ENCODE measurements at places on chromosomes 1 and 21. TPM values are rescaled to one million over a fixed set of nuclear protein-coding genes. Genes with fewer than 3 reads are reported as not detected.

DNA sequence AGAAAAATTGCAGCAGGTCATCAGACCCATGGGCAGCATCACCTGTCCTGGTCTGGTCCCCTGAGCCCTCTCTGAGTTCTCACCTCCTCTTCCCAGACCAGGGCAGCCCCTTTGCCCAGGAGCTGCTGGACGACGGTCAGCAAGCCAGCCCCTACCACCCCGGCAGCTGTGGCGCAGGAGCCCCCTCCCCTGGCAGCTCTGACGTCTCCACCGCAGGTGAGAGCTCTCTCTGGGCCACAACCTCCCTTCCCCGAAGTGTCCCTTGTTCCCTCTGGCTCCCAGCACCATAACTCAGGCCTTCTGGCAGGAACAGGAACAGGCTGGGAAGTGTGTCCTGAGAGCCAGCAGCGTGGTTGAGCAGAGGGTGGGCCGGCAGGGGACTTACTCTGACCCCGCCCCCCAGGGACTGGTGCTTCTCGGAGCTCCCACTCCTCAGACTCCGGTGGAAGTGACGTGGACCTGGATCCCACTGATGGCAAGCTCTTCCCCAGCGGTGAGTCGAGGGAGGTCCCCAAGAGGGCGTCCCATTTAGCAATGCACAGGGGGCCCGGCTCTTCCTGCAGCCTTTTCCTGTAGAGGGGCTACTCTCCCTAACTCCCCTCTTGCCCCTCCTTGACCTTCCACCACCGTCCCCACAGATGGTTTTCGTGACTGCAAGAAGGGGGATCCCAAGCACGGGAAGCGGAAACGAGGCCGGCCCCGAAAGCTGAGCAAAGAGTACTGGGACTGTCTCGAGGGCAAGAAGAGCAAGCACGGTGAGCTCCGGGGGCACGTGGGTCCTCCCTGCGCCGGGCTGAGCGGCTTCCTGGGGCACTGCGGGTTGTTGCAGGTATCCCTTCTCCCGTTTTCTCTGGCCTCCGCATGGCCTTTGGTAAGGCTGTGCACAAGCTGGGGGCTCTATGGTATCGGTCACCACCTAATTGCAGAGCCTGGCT, 2.4 kb downstream of the ELF3 start:
- no peak overlapping the region for H3K27ac ChIP-seq
- DNase-seq, result no peak
- no peaks in the 10 kb centered on the region for H3K27me3 ChIP-seq
- no peak overlapping the region for H3K4me3 ChIP-seq
- H3K4me1 ChIP-seq, result peaks cover 6% of the 10 kb centered on the region
- H3K36me3 ChIP-seq, result no peaks in the 10 kb centered on the region

GRCh38 chr1:75996196-75996595, 64.0 kb upstream of the ASB17 start:
- no peaks in the 10 kb centered on the region for H3K36me3 ChIP-seq
- no peak overlapping the region for H3K27ac ChIP-seq
- no peak for DNase-seq
- no peak overlapping the region for H3K4me3 ChIP-seq

- H3K36me3 ChIP-seq, result no peaks in the 10 kb centered on the region
- no peak overlapping the region for H3K27ac ChIP-seq
- no peak for DNase-seq
- no peak overlapping the region for H3K4me3 ChIP-seq
Observed at GRCh38 chr1:232291261-232291660, 338.7 kb downstream of the SIPA1L2 start.

GRCh38 chr21:8992731-8993174, 1528.6 kb upstream of the TPTE start:
- peak; percentile 41 for DNase-seq
- peaks cover 48% of the 10 kb centered on the region for H3K36me3 ChIP-seq
- H3K4me3 ChIP-seq, result peak overlapping the region; percentile 18
- H3K27ac ChIP-seq, result peak overlapping the region; percentile 9
- no peaks in the 10 kb centered on the region for H3K4me1 ChIP-seq

GRCh38 chr21:34073032-34073748, at the start of the genes MRPS6 and SLC5A3:
Gene MRPS6, plus strand, starts transcription at chr21:34073578. Its CDS starts 123 bp downstream, at chr21:34073701.
Gene SLC5A3, plus strand, starts transcription at chr21:34073578. Its CDS starts 21,621 bp downstream, at chr21:34095199.
- H3K36me3 ChIP-seq, result no peaks in the 10 kb centered on the region
- H3K27ac ChIP-seq, result peak within 1 kb of the TSS; percentile 67
- peak; percentile 88 for DNase-seq
- H3K4me3 ChIP-seq, result peak within 1 kb of the TSS; percentile 98

GRCh38 chr1:234670967-234671626, 61.1 kb upstream of the IRF2BP2 start:
- H3K27ac ChIP-seq, result no peak overlapping the region
- H3K4me3 ChIP-seq, result no peak overlapping the region
- no peak for DNase-seq
- H3K36me3 ChIP-seq, result peaks cover 5% of the 10 kb centered on the region
- peaks cover 4% of the 10 kb centered on the region for H3K27me3 ChIP-seq

DNA sequence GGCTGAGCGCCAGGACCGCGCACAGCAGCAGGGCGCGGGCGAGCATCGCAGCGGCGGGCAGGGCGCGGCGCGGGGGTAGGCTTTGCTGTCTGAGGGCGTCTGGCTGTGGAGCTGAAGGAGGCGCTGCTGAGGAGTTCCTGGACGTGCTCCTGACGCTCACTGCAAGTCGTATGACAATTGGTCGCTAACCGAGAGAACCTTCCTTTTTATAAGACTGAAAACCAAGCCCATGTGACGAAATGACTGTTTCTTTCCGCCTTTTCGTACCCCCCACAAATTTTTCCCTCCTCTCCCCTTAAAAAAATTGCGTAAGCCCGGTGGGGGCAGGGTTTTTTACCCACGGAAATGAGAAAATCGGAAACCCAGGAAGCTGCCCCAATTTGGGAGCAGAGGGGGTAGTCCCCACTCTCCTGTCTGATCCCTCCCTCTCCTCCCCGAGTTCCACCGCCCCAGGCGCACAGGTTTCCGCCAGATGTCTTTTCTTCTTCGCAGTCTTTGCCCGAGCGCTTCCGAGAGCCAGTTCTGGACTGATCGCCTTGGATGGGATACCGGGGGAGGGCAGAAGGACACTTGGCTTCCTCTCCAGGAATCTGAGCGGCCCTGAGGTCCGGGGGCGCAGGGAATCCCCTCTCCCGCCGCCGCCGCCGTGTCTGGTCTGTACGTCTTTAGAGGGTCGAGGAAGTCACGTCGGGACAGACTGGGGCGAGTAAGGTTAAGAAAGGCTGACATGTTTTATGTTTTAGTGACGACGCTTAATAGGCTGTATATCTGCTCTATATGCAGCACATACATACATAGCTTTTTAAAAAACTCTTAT, at the start of gene PTGS2:
Gene PTGS2, minus strand, starts transcription at position 179 of the 817 bp plus-strand sequence. Its CDS starts 133 bp downstream, at position 46.
- peaks cover 35% of the 10 kb centered on the region for H3K4me1 ChIP-seq
- peaks cover 10% of the 10 kb centered on the region for H3K27me3 ChIP-seq
- H3K4me3 ChIP-seq, result peak within 1 kb of the TSS; percentile 92
- H3K36me3 ChIP-seq, result peaks cover 23% of the 10 kb centered on the region
- DNase-seq, result peak; percentile 79
- peak within 1 kb of the TSS; percentile 99 for H3K27ac ChIP-seq

DNA sequence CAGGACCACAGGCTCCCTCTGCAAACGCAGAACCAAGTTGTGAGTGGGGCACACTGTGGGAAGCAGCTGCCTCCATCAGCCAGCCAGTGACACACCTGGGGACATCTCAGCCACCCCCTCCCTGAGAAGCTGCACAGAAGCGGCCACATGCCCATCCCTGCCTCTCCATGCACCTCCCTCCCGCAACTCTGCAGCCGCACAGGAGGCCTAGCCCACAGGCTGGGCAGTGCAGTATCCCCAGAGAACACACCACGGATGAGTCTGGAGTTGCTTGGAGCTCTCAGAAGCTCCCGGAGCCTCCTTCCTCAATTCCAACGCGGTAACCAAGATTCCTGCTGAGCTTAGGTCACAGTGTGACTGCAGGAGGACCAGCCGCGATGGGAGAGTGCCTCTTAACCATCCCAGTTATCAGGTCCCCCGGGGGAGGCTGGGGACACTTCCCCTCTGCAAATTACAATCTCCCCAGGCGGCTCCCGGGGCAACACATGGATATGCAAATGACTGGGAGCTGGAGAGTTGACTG, 1.2 kb upstream of the WNT3A start:
- no peaks in the 10 kb centered on the region for H3K36me3 ChIP-seq
- H3K27ac ChIP-seq, result no peak overlapping the region
- peaks cover 29% of the 10 kb centered on the region for H3K27me3 ChIP-seq
- H3K4me1 ChIP-seq, result no peaks in the 10 kb centered on the region

- no peak for DNase-seq
- no peaks in the 10 kb centered on the region for H3K36me3 ChIP-seq
- no peak overlapping the region for H3K4me3 ChIP-seq
- H3K27me3 ChIP-seq, result peaks cover 23% of the 10 kb centered on the region
- H3K27ac ChIP-seq, result no peak overlapping the region
Observed at GRCh38 chr1:6260433-6260934, 414 bp downstream of the GPR153 start.

DNA sequence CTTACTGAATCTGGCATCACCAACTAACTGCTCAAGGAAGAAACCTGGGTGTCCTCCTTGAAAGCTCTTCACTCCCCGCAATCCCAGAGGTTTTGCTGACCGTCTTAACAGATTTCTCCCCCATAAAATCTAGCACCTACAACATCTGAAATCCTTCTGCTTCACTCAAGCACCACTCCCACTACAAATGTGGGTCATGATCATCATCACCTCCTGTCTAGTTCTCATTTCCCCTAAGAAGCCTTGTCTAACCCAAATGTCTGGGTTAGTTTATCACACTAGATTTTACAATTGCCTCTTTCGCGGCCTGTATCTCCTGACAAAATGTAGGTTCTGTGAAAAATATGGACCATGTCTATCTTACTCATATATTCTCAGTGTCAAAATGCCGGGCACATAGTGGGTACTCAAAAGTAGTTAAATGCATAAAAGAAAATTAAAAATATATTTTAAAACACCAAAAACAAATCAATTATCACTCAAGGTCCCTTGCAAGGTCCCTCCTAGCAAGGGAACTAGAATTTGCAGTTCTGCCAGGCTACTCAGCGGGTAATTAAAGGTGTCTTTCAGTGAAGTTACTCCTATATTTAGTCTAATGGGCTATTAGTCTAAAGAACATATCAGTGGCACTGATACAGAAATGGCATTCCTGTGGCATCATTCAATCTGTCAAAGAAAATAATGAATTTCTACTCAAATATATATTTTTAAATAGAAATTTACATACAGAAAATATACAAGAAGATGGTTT, 19.6 kb downstream of the C21orf91 start:
- H3K27ac ChIP-seq, result no peak overlapping the region
- DNase-seq, result no peak
- peaks cover 21% of the 10 kb centered on the region for H3K36me3 ChIP-seq
- no peak overlapping the region for H3K4me3 ChIP-seq
- no peaks in the 10 kb centered on the region for H3K4me1 ChIP-seq

- H3K4me1 ChIP-seq, result peaks cover 27% of the 10 kb centered on the region
- peaks cover 11% of the 10 kb centered on the region for H3K27me3 ChIP-seq
- H3K27ac ChIP-seq, result no peak overlapping the region
- no peak for DNase-seq
- no peak overlapping the region for H3K4me3 ChIP-seq
Observed at GRCh38 chr1:11592752-11593151, 61.5 kb downstream of the FBXO2 start.

GRCh38 chr1:75795703-75796193, 934 bp upstream of the MSH4 start:
- DNase-seq, result no peak

- no peaks in the 10 kb centered on the region for H3K27me3 ChIP-seq
- no peak overlapping the region for H3K4me3 ChIP-seq
- H3K36me3 ChIP-seq, result peaks cover 3% of the 10 kb centered on the region
- peaks cover 6% of the 10 kb centered on the region for H3K4me1 ChIP-seq
- H3K27ac ChIP-seq, result peak overlapping the region; percentile 81
Observed at GRCh38 chr1:180881806-180882509, 30.7 kb upstream of the KIAA1614 start.

GRCh38 chr21:29342363-29342957, 43.7 kb downstream of the BACH1 start:
- H3K4me1 ChIP-seq, result peaks cover 30% of the 10 kb centered on the region

DNA sequence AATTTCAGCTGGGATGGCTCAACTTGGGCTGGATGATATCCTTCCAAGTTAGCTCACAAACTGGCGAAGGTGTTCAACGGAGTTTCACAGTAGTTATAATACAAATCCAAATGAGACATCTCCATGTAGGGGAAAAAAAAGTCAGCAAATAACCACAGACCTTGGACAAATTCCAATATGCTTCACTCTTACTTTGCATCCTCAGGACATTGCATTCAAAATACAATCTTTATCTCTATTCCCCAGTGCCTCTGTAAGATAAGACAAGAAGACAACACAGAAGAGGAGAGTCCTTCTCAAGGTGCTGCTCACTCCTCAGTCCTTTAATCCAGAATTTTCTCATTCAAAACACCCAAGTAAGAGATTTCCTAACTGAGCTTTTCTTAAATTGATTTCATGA, 1797.7 kb downstream of the MRPL39 start:
- DNase-seq, result no peak
- H3K27me3 ChIP-seq, result peaks cover 7% of the 10 kb centered on the region
- no peaks in the 10 kb centered on the region for H3K4me1 ChIP-seq
- no peak overlapping the region for H3K27ac ChIP-seq
- H3K36me3 ChIP-seq, result peaks cover 8% of the 10 kb centered on the region

- H3K27me3 ChIP-seq, result peaks cover 7% of the 10 kb centered on the region
- peaks cover 27% of the 10 kb centered on the region for H3K4me1 ChIP-seq
- H3K36me3 ChIP-seq, result peaks cover 8% of the 10 kb centered on the region
- peak; percentile 12 for DNase-seq
Observed at GRCh38 chr1:24501371-24502064, 1.1 kb upstream of the RCAN3 start.

- no peak for DNase-seq
- H3K36me3 ChIP-seq, result peaks cover 3% of the 10 kb centered on the region
- no peak overlapping the region for H3K4me3 ChIP-seq
- H3K27me3 ChIP-seq, result peaks cover 8% of the 10 kb centered on the region
- H3K4me1 ChIP-seq, result peaks cover 9% of the 10 kb centered on the region
Observed at GRCh38 chr1:4599521-4599920, 54.9 kb upstream of the AJAP1 start.

DNA sequence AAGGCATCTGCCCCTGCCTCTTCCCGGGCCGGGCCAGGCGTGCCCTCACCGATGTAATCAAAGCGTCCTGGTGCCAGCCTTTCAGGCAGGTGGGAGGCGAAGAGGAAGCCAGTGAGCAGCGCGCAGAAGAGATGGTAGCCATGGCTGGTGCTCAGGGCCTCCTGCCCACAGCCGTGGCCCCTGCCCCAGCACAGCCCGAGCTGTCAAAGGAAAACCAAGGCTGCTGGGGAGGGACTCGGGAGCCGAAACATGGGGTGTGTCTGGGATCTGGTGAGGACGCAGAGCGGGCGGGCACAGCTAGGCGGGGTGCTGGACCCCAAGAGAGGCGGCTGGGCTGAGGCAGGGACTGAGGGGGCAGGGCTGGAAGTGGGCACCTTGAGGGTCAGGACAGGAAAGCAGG, 2.7 kb downstream of the BGLAP start:
- peaks cover 7% of the 10 kb centered on the region for H3K36me3 ChIP-seq
- peaks cover 13% of the 10 kb centered on the region for H3K4me1 ChIP-seq
- H3K4me3 ChIP-seq, result no peak overlapping the region
- H3K27ac ChIP-seq, result no peak overlapping the region
- no peak for DNase-seq

The HAO2 gene
- total RNA-seq, result not detected

The DPT gene
- not detected for total RNA-seq

The FCGR3A gene
- 4.0 TPM for total RNA-seq

The KCNK1 gene
- total RNA-seq, result 5.6 TPM

The GON4L gene
- total RNA-seq, result 72.7 TPM

The GUCA2A gene
- not detected for total RNA-seq

The MAP1LC3C gene
- total RNA-seq, result 1.7 TPM

The SPATA1 gene
- 1.2 TPM for total RNA-seq

The UTS2 gene
- not detected for total RNA-seq

All from endothelial cell (in vitro differentiated cells).